Astrocyte of the spinal cord (primary cell): ENCODE measurements at places on chromosomes 3 and 15.

DNA sequence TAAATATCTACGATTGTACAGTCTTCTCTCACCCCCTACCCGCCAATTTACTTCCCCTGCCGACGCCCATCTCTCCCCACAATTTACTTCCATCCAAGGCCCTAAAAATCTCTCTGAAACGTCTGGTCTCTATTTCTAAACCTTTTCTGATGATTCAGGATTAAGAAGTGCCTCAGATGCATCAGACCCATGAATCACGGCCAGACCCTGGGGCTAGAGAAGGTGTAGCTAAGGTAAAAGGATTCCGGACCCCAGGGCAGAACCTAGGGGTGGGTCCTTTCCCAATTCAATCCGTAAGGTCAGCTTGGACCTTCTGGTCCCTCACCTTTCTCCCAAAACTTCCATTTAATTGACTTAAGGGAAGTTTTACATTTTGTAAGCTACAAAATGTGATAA is 46.4 kb downstream of the LRIG1 start:
- DNase-seq = no peak

DNA sequence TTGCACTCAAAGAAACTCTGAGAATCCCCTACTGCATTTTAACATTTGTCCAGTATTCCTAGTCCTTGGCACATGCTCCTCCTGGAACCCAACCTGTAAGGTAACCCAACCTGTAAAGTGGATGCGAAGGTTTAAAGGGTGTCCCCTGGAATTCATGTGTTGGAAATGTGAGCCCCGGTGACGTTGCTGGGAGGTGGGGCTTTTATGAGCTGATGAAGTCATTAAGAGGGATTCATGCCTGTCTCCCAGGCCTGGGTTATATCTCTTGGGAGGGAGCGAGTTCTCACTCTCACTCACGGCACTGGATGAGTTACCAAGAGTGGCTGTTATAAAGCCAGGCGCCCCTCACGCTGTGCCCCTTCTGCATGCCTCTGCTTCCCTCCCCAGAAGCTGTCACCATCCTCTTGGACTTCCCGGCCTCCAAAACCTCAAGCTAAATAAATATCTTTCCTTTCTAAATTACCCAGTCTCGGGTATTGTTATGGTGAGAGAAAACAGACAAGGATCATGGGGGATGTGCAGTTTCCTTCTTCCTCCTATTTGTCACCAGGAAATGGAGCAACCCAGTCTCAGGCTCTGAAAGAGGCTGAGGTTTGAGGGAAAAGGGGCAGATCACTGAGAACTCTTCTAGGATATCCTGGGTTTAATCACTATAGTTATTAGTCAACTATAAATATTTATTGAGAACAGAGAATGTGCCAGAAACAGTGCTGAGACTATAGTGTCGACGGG is 7.6 kb downstream of the XXYLT1 start:
- no peak for DNase-seq

DNA sequence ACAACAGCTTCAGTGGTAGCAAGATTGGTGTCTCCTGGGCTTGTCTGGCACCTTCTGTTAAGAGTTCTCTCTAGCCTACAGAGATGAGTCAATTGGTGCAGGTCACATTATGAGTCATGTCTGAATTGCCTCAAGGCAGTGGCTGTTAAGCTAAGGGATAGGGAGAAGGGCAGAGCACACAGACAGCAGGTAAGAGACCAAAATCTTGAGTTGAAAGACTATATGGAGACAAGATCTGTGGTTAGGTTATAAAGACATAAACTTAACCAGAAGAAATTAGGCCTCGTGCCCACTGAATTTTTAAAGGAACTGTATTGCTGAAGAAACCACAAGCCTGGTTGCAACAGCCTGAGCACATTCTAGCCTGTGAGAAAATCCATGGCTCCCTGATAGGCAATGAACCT is 19.2 kb upstream of the KPNA1 start:
- peak; percentile 85 for DNase-seq

DNA sequence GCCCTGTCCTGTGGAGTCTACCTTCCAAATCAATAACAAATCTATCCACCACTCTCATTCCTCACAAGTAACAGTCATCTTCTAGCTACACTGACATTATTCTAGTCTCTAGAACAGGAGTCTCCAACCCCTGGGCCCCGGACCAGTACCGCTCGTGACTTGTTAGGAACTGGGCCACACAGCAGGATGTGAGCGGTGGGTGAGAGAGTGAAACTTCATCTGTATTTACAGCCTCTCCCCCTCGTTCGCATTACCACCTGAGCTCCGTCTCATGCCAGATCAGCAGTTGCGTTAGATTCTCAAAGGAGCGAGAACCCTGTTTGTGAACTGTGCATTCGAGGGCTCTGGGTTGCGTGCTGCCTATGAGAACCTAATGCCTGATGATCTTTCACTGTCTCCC is 31.9 kb downstream of the ROBO2 start:
- no peak for DNase-seq

DNA sequence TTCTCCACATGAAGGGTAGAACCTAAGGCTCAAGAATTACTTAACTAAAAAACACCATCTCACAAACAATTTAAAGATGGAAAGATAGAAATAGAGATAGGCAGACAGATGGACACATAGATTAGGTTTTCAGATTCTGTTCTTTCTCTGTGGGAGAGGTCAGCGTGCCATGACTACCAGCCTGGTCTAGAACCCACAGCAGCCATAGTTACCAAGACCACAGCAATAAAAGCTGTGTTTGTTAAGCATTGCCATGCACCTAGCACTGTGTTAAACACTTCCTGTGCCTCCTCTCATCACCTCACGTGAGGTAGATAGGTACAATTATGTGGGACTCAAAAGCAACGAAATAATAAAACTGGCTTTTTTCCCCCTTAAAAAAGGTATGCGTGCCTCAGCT is 83.1 kb upstream of the TSEN2 start:
- DNase-seq = no peak

GRCh38 chr15:61327019-61327631 is 98.0 kb upstream of the RORA start:
- no peak for DNase-seq

DNA sequence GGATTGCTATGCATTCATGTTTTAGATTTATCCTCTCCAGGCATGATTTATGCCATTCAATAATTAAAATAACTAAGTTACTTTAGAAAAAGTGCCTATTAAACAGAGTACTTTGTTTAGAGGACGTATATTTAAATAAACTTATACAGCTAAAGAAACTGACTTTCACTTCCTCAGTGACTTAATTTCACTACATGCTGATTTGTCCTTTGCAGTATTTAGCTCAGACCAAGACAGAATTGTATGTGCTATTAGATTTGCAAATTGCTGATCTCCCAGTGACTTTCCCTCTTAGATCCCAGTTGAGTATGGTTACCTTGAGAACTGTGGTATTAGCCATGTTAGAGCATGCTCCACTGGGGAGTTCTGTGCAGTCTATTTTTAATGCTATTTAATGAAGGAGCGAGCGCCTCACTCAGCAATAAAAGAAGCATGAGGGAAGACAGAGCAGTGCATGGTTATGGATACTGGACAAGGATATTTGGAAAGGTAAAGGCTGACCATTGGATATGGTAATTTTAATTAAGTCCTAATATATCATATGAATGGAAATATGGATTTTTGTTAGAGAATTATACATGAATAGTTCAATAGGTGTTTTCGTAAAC is 2.7 kb downstream of the ARPP21 start:
- DNase-seq = no peak

DNA sequence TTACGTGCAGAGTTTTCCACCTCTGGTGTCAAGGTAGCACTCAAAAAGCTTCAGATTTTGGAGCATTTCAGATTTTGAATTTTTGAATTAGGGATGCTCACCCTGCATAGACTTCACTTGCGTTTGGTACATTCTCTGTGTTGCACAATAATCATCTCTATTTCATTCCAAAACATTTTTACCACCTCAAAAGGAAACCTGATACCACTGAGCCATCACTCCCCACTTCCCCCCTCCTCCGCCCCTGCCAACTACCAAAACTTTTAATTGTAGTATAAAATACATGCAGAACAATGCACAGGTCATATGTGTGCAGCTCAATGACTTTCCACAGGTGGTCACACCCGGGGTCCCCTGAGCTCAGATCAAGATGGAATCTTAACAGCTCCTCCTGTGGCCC is 208.8 kb downstream of the SV2B start:
- DNase-seq = no peak

DNA sequence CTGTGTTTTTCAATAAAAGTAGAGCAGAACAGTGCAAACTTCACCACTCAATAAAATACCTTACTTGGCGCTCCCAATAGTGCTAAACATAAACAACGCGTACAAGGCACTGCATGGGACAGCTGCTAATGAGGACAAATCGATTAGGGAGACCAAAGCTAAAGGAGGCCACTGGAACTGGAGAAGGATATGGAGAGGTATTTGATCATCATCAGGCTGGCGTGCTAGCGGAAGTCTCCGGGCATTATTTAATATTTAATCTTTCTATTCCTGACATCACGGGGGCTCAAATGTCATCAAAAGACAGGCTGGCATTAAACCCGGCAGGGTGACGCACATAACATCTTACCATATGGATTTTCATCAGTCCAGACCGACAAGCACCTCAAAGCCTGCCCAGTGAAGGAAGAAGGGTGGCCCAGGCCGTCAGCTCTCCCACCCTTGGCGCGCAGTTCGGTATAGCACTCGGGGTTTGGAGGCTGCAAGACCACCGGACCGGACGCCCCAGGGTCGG is 604 bp downstream of the CCPG1 start:
- DNase-seq = no peak

DNA sequence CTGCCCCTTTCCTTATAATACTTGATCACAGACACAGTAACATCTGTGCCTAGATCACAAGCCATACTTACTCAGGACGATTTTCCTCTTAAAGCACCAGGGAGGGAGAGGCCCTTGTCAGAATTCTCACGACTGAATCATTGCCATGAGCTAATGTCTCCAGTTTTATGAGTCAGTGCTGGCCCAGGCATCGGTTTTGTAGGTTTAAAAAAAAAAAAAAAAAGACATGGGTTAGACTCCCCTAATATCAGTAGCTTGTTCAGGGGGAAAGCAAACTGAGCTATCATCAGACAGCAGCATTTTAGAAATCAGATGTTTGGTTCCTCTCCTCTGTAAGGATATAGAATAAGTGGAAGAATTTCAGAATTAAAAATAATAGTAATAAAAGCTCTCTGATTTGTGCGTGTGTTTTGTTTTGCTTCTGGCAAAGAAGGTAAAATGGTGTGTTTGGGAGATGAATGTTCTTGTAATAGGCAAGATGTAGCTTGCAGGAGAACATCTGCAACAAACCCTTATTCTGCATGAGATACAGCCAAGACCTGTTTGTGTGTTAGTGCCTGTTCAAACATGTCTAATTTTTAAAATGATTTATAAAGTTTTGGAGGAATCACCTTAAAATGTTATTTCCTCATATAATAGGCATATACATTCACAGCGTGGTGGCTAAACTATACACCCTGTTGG is 193.6 kb downstream of the TP63 start:
- DNase-seq = peak; percentile 92

DNA sequence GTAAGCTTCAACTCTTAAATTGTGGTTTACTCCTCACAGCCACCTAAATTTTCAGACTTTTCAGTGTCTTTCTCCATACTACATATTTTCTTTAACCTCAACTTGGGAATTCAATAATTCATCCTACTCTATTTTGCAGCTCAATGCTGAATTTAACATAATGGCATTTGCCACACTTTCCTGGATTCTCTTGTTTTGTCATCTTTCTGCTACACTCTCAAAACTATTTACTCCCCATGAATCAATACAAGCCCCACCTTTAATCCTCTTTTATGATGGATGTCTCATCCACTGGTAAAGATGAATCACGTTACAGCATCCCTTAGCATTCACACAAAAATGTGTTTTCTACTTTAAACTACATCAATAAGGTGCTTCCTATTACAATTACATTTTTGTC is 19.6 kb upstream of the CHMP2B start:
- DNase-seq = no peak

- DNase-seq = no peak
These were observed 134.0 kb downstream of the CMSS1 start for GRCh38 chr3:99951701-99952100.

DNA sequence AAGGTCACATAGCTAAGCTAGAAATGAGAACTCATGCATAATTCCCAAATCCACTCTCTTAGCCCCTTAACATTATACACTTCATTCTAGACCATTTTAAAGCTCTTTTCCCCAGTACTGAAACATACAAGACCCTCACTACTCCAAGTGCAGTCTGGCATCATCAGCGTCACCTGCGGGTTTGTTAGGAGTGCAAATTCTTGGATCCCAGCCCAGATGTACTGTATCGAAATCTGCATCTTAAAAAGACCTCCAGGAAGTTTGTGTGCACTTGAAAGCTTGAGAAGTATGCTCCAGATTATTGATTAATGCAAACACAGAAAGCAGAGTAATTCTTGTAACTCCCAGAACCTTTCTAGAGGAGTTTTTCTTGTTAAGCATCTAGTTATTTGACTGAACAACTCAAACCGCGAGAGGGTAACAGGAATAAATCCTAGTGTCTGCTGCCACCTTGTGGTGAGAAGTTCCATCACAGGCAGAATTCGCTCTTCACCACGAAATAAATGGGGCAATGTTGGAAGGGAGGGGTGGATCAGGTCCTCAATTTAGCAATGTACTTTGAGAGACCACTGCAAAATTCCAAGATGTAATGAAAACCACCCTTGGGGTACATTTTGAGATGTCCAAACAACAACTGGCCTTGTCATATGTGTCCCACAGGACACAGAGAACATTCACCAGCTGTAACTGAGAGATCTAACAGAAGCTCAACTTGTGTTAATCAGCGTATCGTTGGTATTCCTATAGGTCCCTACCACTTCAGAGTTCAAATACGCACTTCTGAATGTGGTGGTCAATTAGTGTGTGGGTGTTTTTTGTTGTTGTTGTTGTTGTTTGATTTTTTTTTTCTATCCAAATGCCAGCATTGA is 583 bp upstream of the C3orf49 start:
- peak; percentile 65 for DNase-seq
